ENCODE measurements at places on chromosomes 7 and 10.
A peak's percentile ranks its signal among the peaks of the same experiment; 100 is the strongest.

DNA sequence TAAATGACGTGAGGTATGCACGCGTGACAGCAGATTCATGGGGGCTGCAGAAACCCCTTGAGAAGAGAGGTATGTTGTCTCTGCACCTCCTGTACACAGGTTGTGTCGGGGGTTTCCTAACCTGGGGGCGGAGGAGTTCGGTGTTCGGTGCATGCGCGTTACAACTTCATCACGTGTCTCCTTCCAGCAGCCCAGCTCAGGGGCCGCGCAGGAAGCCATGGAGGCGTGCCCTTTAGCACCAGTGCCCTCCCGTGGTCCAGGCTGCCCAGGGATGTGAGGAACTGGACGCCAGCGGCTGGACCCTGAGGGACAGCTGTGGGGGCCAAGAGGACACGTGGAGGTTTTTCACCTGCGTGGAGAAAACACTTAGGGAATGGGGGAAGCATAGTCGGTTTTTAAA, 186.4 kb downstream of the EBF3 start:
- DNase-seq: no peak

DNA sequence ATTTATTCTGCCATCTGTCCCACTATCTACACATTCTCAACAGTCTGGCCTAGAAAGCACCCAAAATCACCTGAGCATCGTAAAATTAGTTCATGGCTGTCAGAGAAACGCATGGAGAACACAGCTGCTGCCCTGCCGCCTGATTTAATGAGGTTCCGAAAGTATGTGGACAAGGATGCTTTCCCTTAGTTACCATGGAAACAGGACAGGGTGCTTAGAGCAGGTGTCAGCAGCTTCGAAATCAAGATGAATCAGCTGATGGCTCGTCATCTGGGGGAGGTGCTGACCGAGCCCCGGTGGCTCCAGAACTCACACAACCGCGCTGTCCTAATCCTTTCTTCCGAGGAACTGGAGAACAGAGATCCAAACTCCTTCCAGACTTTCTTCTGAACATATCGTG, 151.5 kb downstream of the TEX36 start:
- no peak for DNase-seq

DNA sequence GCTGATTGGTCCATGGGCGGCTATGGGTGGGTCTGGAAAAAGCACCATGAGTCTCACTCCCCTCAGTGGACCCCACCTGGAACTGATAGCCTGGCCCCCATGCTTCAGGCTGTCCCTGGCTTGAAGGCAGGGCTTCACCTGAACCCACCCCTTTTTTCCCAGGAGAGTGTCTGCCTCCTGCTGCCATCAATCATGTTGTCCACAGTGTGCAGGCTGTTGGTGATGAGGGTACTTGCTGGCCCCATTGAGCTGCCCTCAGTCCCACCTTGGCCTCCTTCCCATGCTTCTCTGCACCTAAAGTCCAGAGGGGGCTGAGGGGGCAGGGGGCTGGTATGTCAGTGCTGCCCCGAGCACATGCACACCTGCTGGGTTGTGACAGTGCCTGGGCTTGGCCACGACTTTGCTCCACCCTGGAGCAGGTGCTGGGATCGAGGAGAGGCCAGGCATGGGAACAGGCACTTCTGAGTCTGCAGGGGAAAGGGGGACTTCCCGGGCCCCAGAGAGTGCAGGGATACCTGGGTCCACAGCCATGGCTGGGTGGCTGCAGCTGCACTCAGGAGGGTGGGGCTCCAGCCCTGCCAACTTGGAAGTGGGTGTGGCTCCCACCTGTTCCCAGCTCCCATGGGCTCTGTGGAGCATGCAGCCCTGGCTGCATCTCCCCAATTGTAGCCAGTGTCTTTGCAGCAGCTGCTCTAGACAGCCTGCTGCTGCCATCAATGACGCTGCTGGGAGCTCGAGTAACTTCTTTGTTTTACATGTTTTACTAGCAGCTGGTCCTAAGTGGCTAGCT, 56.9 kb downstream of the ADK start:
- DNase-seq: no peak

- no peak for DNase-seq
Observed at GRCh38 chr7:102106625-102107024, 180.0 kb upstream of the SH2B2 start.

DNA sequence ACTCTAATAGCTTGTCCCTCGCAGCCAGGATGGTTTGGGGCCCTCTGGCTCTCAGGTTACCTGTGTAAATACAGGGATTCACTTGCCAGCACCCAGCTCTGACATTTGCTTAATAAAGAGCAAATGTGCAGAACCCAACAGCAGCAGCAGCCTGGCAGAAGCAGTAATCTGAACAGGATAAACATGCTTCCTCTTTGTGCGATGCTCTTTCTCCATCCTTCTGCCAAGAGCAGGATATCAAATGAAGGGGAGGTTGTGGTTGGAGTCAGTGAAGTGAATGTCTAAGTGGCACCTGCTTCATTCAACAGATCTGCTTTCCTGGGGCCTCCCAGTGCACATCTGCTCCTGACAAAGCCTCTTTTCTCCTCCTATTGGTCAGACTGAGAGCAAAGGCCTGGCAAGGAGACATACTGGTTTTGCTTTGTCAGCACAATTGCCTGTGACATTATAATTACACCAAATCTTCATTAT, 130.3 kb downstream of the NRF1 start:
- DNase-seq: no peak

GRCh38 chr7:4641091-4641666, 40.9 kb upstream of the FOXK1 start:
- no peak for DNase-seq

DNA sequence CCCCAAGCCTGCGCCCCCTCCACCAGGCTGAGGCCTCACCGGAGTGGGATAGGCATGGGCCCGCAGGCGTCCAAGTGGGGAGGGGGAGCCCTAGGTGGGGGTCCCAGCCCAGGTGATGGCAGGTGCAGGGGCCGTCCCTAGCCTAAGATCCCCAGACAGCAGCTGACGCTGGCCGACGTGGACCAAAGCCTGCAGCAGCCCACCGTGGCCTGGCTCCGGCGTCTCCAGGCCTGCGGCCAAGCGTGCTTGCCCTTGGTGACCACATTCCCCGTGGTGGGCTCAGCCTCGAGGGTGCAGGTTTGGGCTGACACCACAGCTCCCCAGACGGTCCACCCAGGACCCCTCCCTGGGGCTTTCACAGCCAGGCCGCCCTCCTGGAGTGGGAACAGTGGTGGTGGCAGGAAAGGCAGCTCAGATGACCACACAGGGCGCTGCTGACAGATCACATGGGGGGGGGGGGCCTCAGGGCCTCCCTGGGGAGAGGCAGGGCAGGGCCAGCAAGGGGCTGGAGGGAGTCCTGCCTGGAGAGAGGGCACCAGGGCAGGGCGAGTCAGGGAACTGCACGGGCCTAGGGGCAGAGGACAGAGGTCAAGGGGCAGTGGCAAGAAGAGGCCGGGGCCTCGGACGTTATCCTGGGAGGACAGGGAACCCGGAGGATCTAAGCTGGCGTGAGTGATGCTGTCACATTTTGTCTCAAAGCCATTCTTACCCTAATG, 767 bp upstream of the ADAM8 start:
- no peak for DNase-seq

GRCh38 chr7:118573085-118573484, 348.6 kb downstream of the ANKRD7 start:
- DNase-seq: no peak

DNA sequence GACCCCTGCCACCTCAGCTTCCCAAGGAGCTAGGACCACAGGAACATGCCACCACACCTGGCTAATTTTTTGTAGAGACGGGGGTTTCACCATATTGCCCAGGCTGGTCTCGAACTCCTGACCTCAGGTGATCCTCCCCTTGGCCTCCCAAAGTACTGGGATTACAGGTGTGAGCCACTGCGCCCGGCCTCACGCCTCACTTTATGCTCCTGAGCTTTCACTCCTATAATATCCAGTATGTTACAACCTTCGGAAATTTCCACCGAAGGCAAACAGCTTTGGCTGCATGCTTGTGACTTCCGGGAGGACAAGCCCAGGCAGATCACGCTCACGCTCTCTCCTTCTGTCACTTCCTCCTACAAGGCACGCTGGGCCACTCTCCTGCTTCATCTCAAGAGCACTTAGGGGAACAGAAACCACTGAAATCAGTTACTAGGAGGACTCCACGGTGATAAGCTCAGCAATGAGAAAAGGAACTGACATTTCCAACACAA, 4.4 kb upstream of the MAD1L1 start:
- DNase-seq: no peak

- DNase-seq: no peak
Observed at GRCh38 chr10:28463676-28464395, 69.1 kb upstream of the WAC start.

- no peak for DNase-seq
Observed at GRCh38 chr7:86823769-86824168, 180.1 kb downstream of the GRM3 start.

GRCh38 chr7:51327287-51327717, 10.7 kb upstream of the COBL start:
- no peak for DNase-seq

DNA sequence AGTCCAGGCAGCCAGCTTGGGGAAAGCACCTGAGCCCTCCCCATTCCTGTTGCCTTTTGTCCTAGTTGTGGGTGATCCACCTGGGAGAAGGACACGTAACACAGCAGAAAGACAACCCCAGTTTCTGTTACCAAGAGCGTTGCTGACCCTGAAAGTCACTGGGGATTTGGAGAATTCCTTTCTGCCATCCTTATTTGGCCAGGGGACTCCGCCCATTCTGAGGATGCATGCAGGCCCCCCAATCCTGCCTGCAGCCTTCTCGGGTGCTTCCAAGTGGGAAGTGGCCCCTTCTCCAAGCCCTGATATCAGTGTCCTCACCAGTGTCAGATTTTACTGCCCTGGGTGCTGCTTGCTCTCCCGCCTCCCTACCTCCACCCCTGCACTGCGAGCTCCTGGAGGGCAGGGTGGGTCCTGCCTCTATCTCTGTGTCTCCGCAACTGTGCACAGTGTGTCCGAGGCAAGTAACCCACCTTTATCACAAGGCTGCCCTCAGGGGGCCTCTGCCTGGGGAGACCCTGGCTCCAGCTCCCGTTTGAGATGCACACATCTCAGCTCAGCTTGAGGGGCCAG, 9.2 kb upstream of the ADCY1 start:
- no peak for DNase-seq

- DNase-seq: no peak
Observed at GRCh38 chr10:83926606-83927005, 212.7 kb upstream of the GHITM start.

DNA sequence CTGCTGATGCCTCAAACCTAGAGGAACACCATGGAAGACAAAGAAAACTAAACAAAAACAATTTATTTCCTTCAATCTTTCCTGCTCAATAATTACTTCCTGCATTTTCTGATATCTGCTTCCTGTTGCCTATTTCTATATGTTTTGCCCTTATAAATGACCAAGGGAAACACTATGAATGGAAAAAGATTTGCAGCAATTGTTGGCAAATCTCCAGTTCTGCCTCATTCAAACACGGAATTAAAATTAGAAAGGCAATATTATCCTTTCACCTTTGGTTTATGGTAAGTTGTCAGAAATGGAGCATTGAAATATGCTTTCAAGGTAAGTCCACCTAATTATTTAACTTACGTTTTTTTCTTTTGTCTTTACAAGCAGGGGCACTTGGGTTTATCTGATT, 552.2 kb upstream of the ANKRD30A start:
- no peak for DNase-seq

- no peak for DNase-seq
Observed at GRCh38 chr7:135161669-135162068, 8.8 kb downstream of the CYREN start.

- DNase-seq: peak; percentile 15
Observed at GRCh38 chr10:60237977-60238758, 151.5 kb downstream of the ANK3 start.

- no peak for DNase-seq
Observed at GRCh38 chr10:75098902-75099673, 12.4 kb upstream of the SAMD8 start.

GRCh38 chr7:129468087-129468486, 33.9 kb downstream of the STRIP2 start:
- DNase-seq: no peak

- DNase-seq: no peak
Observed at GRCh38 chr10:3714531-3714930, 70.5 kb downstream of the KLF6 start.

DNA sequence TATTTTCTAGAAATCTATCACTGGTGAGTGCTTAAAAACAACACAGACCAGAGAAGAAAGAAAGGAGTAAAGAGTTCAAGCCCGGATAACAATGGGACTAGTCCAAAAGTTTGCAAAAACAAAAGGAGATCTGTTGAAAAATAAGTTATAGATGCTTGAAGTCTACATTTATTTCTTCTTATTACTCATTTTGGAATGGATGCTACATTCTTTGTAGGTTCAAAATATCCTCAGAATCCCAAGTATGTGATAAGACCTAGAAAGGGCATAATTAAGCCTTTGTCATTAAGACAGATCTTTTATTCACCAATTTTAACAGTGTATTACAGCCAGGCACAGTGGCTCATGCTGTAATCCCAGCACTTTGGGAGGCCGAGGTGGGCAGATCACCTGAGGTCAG, 42.7 kb upstream of the ITGB8 start:
- DNase-seq: no peak

DNA sequence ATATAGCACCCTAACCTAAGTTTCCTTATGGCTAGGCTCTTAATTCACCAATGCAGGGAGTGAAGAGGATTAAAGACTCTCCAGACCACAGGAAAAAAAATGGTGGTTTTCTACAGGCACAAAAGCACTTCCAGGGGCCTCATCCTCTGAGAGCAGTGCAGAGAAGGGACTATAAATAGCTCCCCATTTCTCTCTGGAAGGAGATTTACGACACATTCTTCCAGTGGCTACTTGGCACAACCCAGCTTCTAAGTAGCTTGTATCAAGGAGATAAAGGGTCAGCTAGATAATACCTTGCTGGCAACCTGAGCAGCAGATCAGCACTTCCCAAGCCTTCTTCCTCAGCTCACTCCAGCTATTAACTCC, 73.5 kb downstream of the CRPPA start:
- DNase-seq: peak; percentile 12

DNA sequence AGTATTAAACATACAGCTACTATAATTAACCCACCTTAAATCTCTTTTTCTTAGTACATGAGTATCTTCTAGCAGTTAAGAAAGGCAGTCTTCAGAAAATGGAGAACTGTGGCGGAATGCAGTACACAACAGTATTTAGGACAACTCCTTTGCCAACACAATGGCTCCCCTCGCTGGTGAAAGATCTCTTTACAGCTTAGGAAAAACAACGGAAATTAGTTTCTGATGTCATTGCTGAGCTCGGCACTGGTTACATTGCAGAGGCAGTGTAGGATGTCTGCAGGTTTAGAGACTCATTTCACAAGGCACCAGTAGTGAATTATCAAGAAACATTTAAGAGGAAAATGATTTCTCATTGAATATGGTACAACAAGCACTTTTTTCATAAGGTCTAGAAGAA, 43.4 kb downstream of the GLRX3 start:
- DNase-seq: peak; percentile 38

All from fibroblast of skin of left quadriceps (primary cell).